ENCODE measurements at places on chromosomes 1 and 21. TPM values are rescaled to one million over a fixed set of nuclear protein-coding genes. Genes with fewer than 3 reads are reported as not detected.

DNA sequence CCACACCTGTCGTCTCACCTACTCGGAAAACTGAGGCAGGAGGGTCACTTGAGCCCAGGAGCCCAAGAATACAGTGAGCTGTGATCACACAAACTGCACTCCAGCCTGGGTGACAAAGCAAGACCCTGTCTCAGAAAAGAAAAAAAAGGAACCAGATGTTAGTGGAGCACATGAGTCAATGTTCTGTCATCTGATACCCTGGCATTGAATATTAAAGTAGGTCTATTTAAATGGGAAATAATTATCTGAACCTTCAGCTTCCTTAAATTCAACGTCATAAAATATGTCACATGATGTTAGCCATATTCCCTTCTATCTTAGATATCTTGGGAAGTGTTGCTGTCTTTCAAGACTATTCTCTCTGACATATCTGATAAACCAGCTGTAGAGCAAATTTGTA, 47.3 kb downstream of the NCAM2 start:
- DNase-seq, result no peak

The KRTAP19-3 gene
- total RNA-seq, result not detected

DNA sequence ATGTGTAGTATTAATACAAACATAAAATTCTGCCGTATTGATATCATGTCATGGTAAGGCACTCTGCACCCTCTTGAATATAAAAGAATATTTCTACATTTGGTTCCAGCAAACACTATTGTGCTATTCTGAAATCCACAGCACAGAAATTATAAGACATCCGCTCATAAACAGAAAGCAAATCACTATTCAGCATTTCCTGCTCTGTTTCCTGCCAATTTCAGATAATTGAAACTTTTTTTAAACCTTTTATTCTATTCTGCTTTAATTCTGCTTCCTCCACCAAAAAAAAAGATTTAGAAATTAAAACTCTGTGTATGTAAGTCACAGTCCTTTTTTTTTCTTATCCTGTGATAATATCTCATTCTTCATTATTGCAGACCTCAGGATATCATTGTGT, 39.6 kb upstream of the PLEKHO1 start:
- DNase-seq, result no peak

DNA sequence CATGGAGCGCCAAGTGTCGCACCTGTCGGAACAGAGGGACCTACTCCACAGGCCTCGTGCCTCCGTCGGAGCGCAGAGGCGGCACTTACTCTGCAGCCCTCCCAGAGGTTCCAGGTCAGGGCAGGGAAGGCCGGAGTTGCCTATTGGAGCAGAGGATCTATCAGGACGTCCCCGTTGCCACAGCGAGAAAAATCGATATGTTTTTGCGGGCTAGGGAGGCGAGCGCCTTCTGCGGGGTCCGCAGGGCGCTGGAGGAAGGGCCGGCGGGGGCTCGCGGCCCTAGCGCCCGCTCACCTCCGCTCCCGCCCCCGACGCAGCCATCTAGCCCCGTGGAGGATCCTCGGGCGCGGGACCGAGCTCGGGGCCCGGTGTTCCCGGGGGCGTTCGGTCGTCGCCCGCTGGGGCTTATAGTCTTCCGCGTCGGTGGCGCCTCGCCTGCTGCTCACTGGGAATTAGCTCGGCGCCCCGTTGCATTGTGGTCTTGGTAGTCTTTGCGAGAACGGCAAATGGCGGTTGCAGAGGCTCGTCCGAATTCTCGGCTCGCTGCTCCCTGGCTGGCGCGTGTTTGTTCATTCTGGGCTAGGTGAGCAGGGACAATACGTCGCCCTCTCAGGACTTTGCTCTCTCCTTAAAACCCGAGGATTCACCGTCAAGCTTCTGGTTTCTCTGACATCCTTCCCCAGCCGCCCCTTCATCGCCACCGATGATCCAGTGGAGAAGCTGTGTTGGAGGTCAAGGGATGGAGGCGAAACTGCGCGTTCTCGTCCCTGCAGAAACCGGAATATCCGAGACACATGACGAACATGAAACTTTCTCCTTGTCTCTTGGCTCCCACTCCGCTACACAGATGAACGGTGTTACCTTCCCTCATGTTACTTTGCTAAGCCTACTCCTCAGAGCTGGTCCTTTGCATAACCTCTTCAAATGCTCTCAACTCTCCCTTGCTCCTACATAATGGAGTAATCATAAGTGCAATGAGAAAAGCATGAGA, at the start of gene JTB:
JTB (minus strand) TSS at position 425 of the 991 bp plus-strand sequence; CDS start at position 3, 422 bp downstream.
- DNase-seq, result peak; percentile 92

The SUSD4 gene
- total RNA-seq, result 5.3 TPM

DNA sequence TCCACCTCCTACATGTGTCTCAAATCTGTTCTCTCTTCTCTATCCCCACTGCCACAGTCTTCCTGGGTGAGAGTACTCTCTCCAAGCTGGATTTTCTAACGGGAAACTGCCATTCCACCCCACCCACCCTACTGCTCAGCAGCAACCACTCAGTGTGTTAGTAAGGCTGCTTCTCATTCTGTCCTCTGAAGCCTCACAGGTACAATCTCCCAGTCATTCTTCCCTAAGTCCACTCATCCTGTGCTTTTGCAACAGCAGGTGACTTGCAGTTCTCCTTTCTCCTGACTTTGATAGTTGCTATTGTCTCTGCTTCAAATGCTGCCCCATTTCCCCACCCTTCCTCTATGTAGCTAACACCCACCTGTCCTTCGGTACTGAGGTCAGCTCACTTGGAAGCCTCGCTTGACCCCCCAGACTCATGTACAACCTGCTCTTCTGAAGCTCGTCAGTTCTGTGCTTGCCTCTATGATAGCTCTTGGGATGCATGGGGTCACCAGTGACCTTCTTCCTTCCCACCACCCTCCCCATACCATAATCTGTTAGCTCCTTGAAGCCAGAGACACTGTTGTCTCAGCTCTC, 188.9 kb downstream of the RRAGC start:
- DNase-seq, result no peak

The C1orf53 gene
- 11.8 TPM for total RNA-seq

- DNase-seq, result no peak
These were observed 22.2 kb upstream of the GBP1 start for GRCh38 chr1:89087241-89087640.

The PLCH2 gene
- total RNA-seq, result 83.3 TPM

DNA sequence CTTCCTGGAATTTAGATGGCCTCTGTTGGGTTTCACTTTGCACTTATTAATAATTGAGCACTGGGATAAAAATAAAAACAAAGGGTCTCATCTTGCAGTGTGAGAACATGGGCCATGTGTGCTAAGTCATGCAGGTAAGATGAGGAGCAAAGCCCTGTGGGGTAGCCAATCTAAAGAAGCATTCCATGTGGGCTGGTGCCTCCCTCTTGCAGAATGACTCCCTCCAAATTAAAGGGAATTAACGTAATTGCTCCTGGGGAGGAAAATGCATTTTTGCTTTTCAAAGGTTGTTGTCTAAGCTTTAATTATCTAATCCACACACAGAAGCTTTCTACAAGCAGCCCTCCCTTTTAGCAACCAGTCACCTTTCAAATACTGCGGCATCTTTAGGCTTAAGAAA, 69.8 kb downstream of the CDC14A start:
- DNase-seq, result no peak

GRCh38 chr1:248792342-248792741, 33.4 kb downstream of the SH3BP5L start:
- no peak for DNase-seq

- no peak for DNase-seq
These were observed 105.4 kb upstream of the C1orf174 start for GRCh38 chr1:4005431-4005830.

DNA sequence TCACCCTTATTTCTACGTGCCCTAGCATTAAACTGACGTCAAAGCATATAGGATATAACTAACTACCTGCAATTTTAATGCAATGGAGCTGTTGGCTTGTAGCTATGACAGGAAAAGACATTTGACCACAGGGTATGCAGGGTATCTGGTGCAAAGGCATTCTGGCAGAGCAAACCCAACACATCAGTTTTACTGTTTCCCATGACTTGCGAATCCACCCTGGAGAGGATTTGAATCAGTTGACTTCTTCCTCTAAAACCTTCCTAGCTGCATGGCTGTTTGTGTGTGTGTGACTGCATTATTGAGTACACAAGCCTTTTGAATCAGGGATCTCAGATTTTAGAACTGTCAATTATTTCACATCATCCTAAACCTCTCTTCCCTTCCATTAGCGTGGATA, 41.7 kb upstream of the SYT14 start:
- DNase-seq, result no peak

The FLVCR1 gene
- total RNA-seq, result 8.5 TPM

DNA sequence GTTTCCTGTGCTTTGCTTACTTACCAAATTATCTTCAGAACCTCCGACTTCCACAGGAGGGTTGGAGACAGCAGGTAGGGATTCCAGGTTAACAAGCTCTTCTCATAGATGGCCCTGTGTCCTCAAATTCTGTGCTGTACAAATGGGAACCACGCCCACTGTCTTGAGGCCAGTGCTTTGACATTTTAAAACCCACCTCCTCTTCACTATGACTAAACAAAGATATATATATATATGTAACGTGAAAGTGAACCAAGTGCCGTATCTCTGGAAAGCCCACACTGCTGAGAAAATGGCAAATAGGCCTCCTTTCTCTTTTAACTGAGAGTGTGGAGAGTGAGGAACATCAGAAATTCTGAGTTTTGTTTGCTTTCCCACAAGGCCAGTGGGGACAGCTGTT, 99.6 kb downstream of the ZBTB18 start:
- no peak for DNase-seq

DNA sequence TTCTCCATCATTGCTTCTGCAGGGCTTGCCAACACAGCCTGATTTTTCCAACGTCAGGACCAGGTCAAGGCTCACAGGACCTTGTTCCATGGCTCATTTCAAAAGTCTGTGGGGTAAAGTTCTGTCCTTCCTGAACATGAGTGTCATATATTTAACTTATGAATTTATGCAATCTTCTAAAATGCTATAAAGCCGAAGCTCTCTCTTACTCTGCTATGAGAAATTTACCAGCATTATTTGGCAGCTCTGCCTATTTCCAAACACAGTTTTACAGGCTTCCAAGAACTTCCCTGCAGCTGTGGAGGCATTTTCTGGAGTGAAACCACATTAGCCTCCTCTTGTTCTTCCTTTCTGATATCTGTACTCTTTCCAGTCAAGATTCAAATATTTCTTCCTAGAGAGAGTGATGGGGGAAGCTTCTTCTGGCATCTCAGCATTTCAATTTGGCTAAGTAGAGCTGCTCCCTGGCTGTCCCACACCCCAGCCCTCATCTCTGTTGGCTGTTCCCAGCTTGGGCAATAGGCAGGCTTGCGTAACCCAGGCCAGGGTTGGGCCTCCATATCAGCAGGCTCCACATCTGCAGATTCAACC, 15.6 kb upstream of the HMGCS2 start:
- DNase-seq, result peak; percentile 84

DNA sequence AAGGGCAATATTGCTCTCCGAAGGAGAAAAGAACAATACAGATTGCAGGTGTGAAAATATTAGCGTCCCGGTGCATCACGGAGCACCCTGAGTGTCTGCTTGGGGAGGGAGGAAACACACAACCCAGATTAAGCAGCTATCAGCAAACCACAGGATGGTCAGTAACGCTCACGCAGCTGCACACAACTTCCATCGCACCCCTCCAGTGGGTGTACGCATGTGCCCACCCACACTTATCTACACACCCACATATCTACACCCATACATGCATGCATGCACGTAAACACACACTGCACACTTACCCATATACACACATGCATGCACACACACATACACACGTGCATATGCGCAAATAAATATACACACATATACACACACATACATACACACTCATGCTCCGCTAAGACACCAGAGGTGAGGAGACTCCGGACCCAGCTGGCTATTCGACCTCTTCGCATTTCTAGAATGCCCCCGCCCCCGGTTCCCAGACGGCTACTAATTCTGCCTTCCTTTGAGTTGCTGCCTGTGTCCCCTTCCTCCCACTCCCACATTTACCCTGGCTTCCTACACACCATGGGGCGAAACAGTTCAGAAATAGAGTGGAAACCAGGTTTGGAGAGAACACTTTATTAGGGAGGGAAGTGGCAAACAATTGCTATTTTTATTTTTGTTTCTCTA, 26.2 kb downstream of the ITPKB start:
- no peak for DNase-seq

DNA sequence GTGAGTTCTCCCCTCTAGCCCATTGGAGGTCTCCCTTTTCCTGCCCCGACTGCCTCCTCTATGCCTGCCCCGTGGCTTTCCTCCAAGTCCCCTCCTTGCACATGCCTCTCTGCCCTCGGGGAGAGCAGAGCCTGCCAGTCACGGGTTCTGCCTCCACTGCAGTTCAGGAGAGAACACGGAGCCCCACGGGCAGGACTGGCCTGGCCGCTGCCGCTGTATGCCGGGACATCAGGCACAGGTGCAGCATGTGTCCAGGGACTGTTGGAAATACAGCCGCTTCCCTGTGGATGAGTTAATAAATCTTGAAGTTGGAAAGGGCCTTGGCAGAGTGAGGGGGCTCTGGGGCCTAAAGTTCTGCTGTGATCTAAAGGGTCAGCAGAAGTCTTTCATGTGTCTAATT, 676.6 kb downstream of the MATN1 start:
- peak; percentile 37 for DNase-seq

The C1orf87 gene
- not detected for total RNA-seq

DNA sequence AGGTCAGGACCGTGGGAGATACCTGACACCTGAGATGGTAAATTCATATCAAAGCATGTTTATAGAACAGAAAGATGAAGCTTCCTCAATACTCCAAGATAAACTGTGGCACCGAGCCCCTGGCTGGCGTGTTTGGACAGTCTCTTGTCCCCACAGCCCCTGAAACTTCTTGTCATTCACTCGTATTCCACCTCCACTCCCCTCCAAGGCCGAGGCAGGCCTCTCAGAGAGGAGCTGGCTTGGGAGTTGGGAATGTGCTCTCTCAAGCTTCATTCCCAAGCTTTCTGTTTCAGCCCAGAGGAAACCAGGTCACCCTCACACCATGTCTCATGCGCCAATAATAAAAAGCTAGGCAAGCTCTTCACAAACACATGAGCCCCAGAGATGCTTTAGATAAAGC, 86.1 kb downstream of the NPHP4 start:
- peak; percentile 28 for DNase-seq

GRCh38 chr1:154777154-154777553, 92.9 kb downstream of the KCNN3 start:
- DNase-seq, result no peak

DNA sequence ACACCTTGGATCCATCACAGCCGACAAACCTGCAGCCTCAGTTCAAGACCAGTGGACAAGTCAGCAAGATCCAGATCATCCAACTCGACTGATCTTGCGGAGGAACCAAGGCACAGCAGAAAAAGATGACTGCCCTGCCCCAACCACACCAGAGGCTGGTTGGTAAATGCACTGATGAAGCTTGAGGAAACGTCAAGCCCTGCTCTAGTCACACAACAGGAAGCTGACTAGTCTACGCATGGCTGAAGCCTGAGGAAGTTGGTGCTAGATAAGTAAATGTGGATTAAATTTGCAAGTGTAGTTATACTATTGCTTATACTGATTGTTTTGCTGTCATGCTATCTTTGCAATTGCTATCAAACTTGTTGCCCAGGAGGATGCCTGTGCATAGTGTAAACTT, 89.0 kb downstream of the LIPI start:
- DNase-seq, result no peak

GRCh38 chr1:8574985-8575384, 242.5 kb downstream of the RERE start:
- DNase-seq, result no peak

The CR1 gene
- 0.72 TPM for total RNA-seq

- DNase-seq, result no peak
These were observed 578.9 kb upstream of the NR5A2 start for GRCh38 chr1:199448646-199449045.

GRCh38 chr21:37688952-37689659, 227.2 kb downstream of the KCNJ6 start:
- DNase-seq, result no peak

The LRRC71 gene
- not detected for total RNA-seq

The SPOCD1 gene
- total RNA-seq, result not detected

The FMO3 gene
- total RNA-seq, result 0.36 TPM

Data from suprapubic skin (tissue), 4 donors.